Glutamatergic neuron (in vitro differentiated cells): ENCODE measurements at places on chromosomes 6 and 20. TPM values are rescaled to one million over a fixed set of nuclear protein-coding genes. Genes with fewer than 3 reads are reported as not detected.

DNA sequence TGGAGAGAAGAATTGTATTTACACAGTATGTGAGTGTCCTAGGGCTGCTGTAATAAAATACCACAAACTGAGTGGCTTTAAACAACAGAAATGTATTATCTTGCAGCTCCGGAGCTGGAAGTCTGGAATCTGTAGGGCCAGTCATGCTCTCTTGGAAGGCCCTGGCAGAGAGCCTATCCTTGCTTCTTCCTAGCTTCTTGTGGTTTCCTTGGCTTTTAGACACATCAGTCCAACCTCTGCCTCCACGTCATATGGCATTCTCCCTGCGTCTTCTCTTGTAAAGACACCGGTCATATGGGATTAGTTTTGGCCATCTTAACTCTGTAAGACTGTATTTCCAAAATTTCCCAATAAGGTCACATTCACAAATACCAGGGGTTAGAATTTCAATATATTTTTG lies 10.8 kb downstream of the FNDC1 start:
- no peak overlapping the region for H3K27ac ChIP-seq
- no peak overlapping the region for H3K4me3 ChIP-seq
- H3K4me1 ChIP-seq, result peaks cover 4% of the 10 kb centered on the region
- H3K27me3 ChIP-seq, result peaks cover 2% of the 10 kb centered on the region
- H3K36me3 ChIP-seq, result no peaks in the 10 kb centered on the region

Gene SCRT2
- total RNA-seq, result 28.0 TPM

GRCh38 chr6:751765-752164 lies 58.8 kb upstream of the EXOC2 start:
- no peak overlapping the region for H3K4me3 ChIP-seq
- H3K27ac ChIP-seq, result no peak overlapping the region
- no peaks in the 10 kb centered on the region for H3K4me1 ChIP-seq
- peaks cover 5% of the 10 kb centered on the region for H3K36me3 ChIP-seq

Gene CGA
- total RNA-seq, result not detected

Gene KHDC1L
- 2.2 TPM for total RNA-seq

- H3K27ac ChIP-seq, result no peak overlapping the region
- no peak for DNase-seq
- H3K27me3 ChIP-seq, result no peaks in the 10 kb centered on the region
- no peaks in the 10 kb centered on the region for H3K36me3 ChIP-seq
- H3K4me1 ChIP-seq, result no peaks in the 10 kb centered on the region
Observed at GRCh38 chr6:19896693-19897010, 59.5 kb downstream of the ID4 start.

DNA sequence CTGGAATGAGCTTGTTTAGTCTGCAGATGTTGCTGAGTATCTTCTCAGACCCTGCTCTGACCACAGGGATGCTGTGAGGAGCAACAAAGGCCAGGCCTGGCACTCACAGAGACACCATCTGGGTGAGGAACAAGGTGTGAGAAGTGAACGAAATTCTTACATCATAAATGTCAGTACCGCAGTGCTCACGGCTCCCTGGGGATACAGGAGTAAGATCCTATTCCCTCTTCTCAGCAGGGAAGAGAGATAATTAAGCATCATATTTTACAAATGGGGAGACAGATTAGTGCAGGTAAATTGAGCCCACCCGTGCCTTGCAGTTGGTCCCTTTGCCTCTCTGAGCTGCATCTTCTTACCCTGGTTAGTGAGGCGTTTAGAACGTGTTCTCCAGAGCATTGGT lies 106.2 kb downstream of the DTD1 start:
- H3K27ac ChIP-seq, result no peak overlapping the region
- no peak overlapping the region for H3K4me3 ChIP-seq
- no peak for DNase-seq

DNA sequence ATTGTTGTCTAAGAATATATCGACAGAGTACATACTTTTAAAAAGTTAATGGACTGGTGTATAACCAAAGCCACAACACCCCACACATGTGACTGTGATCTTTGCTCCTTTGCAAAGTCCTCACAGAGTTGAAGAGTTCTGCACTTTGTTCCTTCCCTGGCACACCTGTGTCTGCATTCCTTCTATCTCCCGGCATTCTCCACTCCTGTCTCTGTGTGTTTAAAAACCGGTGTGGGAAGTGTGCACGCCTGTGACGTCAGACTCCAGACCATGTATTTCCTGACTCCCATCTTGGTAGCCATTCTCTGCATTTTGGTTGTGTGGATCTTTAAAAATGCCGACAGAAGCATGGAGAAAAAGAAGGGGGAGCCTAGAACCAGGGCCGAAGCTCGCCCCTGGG lies at the start of gene IYD:
Gene IYD, plus strand, starts transcription at position 251 of the 400 bp plus-strand sequence. Its CDS starts 20 bp downstream, at position 271.
- H3K4me1 ChIP-seq, result peaks cover 19% of the 10 kb centered on the region
- H3K27me3 ChIP-seq, result no peaks in the 10 kb centered on the region
- no peak within 1 kb of the TSS for H3K4me3 ChIP-seq

GRCh38 chr6:43009124-43009523 lies 4.6 kb downstream of the MEA1 start:
- no peaks in the 10 kb centered on the region for H3K36me3 ChIP-seq
- DNase-seq, result peak; percentile 53
- no peak overlapping the region for H3K27ac ChIP-seq
- H3K27me3 ChIP-seq, result peaks cover 8% of the 10 kb centered on the region
- H3K4me3 ChIP-seq, result no peak overlapping the region

DNA sequence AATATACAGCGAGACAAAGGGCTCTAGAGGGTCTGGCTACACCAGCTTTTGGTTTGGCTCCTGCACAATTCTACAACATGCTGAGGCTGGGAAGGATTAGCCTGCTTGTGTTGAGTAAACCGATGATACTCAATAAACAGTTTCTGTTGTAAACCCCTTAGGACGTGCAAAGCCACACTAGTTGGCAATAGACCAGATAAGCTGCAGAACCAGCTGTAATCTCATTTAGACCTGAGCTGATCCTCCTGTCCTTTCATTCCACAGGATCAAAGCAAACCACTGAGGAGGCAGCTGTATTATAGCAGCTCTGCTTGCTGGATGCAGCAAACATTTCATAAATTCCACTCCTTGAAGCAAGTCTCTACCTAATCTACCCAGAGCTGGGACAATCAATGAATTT lies 79.7 kb downstream of the MMS22L start:
- H3K4me3 ChIP-seq, result no peak overlapping the region
- no peak for DNase-seq
- H3K27me3 ChIP-seq, result no peaks in the 10 kb centered on the region
- peaks cover 9% of the 10 kb centered on the region for H3K4me1 ChIP-seq
- no peaks in the 10 kb centered on the region for H3K36me3 ChIP-seq
- H3K27ac ChIP-seq, result no peak overlapping the region

GRCh38 chr6:40710626-40711330 lies 123.6 kb upstream of the LRFN2 start:
- no peak overlapping the region for H3K4me3 ChIP-seq
- DNase-seq, result no peak
- peaks cover 5% of the 10 kb centered on the region for H3K27me3 ChIP-seq

Gene GJA1
- total RNA-seq, result 19.4 TPM

DNA sequence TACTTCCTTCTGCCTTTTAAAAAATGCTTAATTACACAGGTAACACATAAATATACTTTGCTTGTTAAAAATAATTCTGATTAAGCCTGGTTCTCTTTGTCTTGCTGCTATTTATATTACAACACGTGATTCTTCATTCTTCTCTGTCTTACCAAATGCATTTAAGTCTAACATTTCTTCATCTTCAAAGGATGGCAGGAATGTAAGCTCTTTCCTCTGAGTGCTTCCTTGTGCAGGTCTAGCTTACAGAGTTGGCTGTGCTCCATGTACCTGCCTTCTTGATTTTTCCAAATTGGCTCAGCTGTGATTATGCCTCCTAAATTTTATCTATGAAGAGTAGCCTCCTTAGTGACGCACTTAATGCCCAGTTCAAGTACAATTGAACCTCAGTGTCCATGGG lies 44.4 kb downstream of the RNF144B start:
- H3K36me3 ChIP-seq, result no peaks in the 10 kb centered on the region
- DNase-seq, result no peak
- H3K4me3 ChIP-seq, result no peak overlapping the region
- H3K4me1 ChIP-seq, result no peaks in the 10 kb centered on the region
- H3K27ac ChIP-seq, result no peak overlapping the region

DNA sequence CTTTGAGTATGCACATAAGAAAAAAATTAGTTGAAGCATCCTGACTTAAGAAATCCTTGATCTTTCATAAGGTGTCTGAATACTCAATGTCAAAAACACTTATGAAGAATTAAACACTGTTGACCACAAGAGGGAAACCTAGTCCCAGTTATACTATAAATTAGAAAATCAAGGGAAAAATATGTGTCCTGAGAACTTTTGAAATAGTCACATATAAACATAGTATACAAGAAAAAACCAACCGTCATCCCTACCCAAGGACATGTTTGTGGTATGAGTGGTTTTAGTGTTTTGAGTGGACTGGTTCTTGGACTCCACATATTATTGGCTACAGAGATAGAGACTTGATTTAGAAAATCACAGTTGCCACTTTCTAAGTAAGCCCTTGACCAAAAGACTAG lies 7.6 kb upstream of the HLA-DRA start:
- no peak overlapping the region for H3K27ac ChIP-seq
- no peak overlapping the region for H3K4me3 ChIP-seq
- H3K27me3 ChIP-seq, result no peaks in the 10 kb centered on the region
- H3K36me3 ChIP-seq, result no peaks in the 10 kb centered on the region
- DNase-seq, result no peak
- no peaks in the 10 kb centered on the region for H3K4me1 ChIP-seq
